Stimulated activated CD8-positive, alpha-beta memory T cell treated with anti-CD3 and anti-CD28 coated beads, Interleukin-7, amount 100 ng/mL, for 24 hours (primary cell): ENCODE measurements at places on chromosomes 12 and 14.

GRCh38 chr12:93921521-93921920 lies 226.9 kb upstream of the PLXNC1 start:
- no peak for DNase-seq

- DNase-seq, result no peak
Measured at GRCh38 chr12:25924491-25925001, 33.9 kb upstream of the RASSF8 start.

DNA sequence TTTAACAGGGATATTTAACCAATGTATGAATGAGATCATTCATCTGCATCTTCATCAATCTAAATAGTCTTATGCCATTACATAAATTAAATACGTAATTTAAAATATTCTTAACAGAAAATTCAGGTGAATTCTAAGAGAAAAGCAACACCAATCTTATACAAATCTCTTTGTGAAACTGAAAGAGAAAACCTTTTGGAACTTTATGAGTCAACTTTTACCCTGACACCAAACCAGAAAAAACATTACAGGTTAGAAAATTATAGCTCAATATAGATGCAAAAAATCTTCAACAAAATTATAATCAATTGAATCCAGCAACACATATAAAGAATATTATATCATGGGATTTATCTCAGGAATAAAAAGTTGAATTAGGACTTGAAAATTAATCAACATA lies 3.4 kb downstream of the GLIPR1L1 start:
- DNase-seq, result no peak

- no peak for DNase-seq
Measured at GRCh38 chr12:131397493-131398181, 313.3 kb upstream of the SFSWAP start.

GRCh38 chr14:75430116-75430515 lies 2.3 kb downstream of the JDP2 start:
- no peak for DNase-seq

GRCh38 chr14:85242666-85243065 lies 287.3 kb upstream of the FLRT2 start:
- DNase-seq, result no peak

DNA sequence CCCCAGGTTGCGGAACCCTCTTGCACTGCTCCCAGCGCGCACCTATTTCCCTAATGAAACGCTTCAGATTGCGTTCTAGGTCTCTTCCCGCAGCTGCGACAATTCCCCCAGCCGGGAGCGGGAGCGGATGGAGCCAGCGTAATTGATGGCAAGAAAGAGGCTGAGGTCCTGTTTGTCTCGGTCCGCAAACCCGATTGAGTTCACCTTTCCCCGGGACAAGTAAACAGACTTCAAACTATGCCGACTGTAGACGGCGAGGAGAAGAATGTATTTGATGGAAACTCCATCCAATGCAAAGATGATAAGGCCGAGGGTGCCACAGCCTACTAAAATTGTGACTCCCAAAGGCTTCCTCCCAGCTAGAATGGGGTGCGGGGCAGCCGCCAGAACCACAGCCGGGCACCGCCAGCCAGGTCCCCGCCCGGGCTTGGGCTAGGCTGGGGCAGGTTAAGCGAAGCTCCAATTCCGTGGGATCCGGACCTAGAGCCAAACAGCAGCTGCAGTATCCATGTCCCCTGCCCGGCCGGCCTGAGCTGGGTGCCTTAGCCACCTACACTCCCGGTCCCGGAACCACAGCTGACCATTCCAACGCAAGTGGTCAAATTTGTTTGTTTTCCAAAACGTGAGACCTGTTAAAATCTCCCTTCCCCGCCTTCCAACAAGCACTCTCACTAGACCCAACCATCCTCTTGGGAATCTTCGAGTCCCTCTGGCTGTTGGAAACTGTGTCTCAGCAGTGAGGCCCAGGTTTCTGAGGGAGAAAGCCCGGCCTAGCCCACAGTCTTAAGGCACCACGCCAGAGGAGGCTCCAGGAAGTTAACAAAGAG lies 5.5 kb downstream of the NKX2-1 start:
- no peak for DNase-seq

DNA sequence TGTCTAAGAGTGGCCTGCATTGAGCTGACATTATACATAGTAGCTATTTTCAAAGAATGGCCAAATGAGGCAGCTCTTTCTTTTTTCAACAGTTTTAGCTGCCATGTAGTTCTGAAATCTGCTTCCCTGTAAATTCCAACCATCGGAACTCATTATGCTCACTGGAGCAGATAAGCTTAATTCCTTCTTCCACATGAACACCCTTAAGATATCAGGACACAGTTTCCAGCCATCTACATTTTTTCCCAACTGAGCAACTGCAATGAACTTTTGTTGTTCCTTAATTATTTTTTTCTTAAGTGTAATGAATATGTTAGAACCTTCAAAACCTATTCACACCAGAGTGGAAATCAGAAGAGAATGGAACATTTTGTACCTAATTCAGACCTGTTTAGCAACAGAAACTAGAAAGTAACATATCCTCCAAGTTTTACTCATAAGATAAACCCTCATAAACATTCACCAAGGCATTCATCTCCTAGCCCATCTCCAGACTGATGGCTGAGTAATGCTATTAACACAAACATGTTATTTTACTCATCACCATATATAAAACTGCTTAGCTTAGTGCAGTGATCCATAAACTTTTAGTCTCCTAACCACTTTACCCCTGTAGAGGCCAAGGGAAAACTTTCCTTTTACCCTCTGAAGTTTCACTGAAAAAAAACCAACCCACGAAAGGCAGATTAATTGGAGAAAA lies 296.1 kb upstream of the SYT1 start:
- no peak for DNase-seq

DNA sequence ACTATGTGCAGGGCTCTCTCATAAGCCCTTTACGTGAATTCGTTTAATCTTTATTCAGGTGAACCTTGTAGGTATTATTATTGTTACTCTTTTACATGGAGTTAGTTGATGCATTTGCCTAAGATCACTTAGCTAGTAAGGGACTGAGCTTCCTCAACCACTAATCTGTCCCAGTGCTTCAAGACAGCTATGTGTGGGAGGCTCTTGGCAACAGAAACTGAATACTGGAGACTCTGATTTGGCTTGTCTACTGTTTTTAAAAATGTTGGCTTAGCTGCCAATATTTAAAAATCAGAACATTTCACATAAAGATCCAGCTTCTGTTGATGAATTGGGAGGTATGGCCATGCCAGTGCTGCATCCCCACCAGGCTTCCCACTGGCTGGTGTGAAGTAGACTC lies 6.8 kb downstream of the KNTC1 start:
- no peak for DNase-seq

DNA sequence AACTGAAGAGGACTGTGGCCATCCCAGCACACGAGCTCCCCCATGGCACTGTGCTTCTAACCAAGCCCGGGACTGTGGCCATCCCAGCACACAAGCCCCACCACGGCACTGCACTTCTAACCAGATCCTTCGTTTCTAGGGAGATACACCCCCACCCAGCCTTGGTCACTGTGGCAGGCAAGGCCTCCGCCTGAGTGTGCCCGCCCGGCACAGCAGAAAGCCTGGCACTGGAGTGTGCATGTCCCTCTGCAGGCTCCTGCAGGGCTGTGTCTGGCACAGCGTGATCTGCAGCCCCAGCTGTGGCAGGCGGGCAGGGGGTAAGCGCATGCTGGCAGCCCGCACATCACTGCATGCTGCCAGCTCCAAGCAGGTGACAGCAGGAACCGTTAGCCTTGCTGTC lies 49.8 kb downstream of the CCDC85C start:
- no peak for DNase-seq

DNA sequence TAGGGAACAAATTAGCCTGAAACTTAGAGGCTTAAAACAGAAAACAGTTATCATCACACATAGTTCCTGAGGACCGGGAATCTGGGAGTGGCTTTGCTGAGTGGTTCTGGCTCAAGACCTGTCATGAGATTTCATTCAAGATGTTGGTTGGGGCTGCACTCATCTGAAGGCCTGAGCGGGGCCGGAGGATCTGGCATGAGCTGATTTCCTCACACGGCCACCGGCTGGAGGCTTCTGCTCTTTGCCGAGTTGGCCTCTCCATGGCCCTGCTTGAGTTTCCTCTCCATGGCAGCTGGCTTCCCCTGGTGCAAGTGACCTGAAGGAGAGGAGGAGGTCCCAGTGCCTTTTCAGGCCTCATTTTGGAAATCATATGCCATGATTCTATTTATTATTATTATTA lies 128.1 kb downstream of the PAPOLA start:
- no peak for DNase-seq

- no peak for DNase-seq
Measured at GRCh38 chr12:112595410-112595809, 176.7 kb downstream of the PTPN11 start.

GRCh38 chr12:85507456-85507855 lies 227.4 kb downstream of the ALX1 start:
- DNase-seq, result no peak

DNA sequence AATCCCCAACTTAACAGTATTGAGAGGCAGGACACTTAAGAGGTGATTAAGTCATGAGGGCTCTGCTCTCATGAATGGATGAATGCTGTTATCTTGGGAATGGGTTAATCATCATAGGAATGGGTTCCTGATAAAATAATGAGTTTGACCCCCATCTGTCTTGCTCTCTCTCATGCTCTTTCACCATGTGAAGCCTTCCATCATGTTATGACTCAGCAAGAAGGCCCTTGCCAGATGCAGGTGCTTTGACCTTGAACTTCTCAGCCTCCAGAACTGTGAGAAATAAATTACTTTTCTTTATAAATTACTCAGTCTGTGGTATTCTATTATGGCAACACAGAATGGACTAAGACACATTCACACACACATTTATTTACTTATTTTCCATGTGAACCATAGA lies 89.0 kb upstream of the PPM1H start:
- DNase-seq, result no peak

GRCh38 chr14:59075506-59075905 lies 113.0 kb upstream of the DAAM1 start:
- no peak for DNase-seq

DNA sequence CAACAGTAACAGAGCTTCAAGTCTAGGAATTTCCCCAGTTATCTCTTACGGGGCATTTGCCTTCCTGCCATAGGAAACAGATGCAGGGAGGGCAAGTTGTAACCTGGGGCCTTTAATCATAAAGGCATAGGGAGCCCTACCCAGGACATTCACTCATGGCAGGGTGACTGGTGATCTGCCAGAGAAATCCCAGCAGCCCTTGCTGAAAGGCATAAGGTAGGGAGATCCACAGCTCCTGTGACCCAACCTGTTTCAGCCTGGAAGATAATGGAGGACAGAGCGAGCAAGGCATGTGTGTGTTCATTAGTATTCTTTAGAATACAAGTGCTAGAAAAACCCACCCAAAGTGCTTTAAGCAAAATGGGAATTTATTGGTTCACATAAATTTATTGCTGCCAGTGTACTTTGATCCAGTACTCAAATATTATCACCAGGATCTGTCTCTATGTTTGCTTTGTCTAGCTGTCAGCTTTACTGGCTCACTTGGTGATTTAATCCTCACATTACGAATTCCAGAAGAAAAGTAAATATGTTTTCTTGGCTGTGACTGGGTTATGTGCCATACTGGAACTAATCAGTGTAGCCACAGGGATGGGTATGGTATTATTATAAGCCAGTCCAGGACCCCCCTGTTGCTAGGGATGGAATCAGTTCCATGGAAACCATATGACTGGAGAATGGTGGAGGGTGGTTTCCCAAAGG lies 21.1 kb upstream of the AKAP6 start:
- no peak for DNase-seq

DNA sequence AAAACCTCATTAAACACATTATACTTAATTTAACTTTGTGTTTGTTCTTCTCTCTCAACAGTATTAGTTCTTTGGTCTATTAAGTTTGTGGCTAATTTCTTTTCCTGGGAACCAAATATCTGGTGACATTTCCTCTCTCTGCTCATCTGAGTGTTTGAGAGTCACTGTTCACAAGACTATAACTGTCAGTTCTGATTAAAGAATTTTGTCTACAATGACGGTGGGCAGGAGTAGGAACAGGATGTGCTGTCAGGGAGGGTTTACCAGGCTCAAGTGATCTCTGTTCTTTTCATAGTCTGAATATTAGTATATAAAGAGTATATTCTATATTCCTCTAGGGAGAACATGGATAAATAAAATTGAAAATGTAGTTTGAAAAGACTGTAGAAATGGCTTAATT lies 92.9 kb downstream of the ALG10B start:
- DNase-seq, result no peak

- no peak for DNase-seq
Measured at GRCh38 chr14:51789114-51789513, 71.3 kb upstream of the GNG2 start.

DNA sequence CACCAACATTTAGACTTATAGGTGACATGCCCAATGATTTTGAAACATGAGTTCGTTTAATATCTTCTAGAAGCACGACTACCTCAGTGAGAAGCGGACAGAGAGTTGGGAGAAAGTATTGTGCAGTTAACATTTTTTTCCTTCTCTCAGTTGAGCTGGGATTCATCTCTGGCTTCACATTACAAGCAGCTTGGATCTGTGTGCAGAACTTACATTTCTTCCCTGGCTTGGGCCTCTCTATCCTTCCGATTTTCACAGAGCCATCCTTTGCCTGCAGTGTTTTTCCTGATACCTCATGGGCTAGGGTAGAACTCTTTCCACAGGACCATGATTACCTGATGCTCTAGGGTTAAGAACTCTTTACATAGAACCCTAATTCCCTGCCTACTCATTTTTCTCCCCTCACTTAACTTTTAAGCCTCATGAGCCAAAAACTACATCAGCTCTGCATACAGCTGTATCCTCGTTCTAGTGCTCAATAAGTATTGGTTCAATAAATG lies 86.5 kb downstream of the FLRT2 start:
- DNase-seq, result no peak

- DNase-seq, result no peak
Measured at GRCh38 chr14:85644211-85644610, 114.3 kb downstream of the FLRT2 start.

DNA sequence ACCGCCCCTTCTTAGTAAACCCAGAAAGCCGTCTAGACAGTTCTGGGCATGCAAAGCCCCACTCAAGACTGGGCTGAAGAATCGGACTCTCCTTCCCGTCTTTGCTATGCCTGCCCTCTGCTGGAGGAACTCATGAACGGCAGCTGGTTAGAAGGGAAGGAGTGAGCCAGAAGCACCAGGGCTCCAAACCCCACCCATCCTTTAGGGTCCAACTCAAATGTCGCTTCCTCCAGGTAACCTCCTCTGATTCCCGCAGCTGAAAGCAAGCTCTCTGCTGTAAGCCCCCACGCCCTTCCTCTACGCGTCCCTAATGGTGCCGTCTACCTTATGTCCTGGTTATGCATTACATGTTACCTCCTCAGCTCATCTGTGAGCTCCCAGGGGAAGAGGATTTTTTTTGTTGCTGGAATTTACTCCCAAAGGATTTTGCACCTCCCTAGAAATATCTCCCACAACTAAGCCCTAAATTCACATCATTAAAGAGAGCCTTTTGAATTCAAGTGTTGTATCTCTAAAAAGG lies 59.0 kb upstream of the SCN8A start:
- DNase-seq, result peak; percentile 58

DNA sequence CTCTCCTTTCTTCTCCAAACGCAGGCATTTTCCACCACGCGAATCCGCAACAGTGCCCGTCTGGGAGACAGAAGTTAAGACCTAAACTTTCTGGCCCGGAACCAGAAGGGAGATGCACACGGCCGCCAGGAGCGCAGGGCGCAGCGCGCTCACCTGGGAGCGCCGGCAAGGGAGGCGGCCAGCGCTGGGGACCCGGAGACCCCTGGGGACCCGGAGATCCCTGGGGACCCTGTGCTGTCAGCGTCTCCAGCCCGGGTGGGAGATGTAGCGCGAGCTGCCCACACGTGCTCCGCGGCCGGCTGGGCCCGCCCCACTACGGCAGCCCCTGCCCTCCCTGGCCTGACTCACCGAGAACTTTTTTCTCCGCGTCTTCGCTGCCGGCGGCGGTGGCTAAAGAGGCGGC lies 620 bp downstream of the YBX3 start:
- peak; percentile 18 for DNase-seq
